ENCODE measurements at places on chromosomes 13 and 19.

DNA sequence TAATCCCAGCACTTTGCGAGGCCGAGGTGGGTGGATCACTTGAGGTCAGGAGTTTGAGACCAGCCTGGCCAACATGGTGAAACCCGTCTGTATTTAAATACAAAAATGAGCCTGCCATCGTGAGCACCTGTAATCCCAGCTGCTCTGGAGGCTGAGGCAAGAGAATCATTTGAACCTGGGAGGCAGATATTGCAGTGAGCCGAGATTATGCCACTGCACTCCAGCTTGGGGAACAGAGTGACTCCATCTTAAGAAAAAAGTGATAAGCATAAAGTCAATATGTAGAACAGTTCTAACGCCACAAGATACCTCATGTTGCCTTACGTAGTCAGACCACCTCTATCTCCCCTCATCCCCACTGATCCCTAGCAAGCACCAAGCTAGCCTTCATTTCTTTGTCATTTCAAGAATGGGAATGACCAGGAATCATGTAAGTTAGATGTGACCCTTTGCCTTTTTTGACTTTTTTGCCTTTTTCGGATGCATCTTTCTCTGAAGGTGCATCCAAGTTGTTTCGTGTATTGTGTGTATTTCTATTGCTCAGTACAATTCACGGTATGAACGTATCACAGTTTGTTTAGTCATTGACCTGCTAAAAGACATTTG lies 6.4 kb downstream of the RPL21 start:
- DNase-seq = no peak

GRCh38 chr19:4443966-4444764 lies 13.4 kb downstream of the UBXN6 start:
- DNase-seq = no peak

DNA sequence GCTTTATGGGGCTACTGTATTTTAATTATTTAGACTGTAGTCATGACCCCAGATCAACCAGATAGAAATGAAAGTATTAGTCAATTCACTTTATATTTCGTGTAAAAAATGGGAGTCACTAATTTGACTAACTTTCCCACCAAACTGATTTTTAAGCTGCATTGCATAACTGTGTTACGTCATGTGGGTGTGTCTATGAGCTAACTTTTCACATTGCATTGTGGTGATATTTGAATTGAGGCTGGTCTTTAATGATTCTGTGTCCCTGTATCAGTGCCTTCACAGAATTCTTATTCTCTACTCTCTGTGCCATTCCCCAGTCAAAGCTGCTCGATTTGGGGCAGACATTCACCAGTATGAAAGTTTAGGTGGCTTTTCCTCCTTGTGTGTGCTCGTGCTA lies 172.7 kb upstream of the MAB21L1 start:
- peak; percentile 16 for DNase-seq

DNA sequence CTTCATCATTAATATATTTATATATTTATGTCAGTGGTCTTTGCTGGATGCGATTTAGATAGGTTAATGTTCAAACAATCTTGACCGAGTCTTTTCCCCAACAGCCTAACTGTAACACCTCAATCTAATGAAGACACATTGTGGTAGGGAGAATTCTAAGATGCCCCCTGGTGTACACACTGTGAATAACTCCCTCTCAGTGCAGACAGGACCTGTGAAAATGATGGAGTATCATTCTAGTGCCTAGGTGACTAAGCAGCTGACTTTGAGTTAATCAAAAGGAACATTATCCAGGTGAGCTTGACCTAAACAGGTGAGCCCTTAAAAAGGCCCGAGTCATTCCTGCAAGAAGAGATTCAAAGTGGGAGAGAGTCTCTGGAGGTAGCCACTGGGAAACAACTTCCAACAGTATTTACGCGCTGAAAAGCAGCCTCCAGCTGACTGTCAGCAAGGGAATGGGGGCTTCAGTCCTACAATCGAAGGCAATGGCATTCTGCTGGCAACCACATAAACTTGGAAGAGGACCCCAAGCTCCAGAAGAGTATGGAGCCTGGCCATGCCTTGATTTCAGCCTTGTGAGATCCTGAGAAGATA lies 28.0 kb upstream of the KBTBD7 start:
- peak; percentile 62 for DNase-seq

- no peak for DNase-seq
Observed at GRCh38 chr13:44171861-44172260, 201.8 kb upstream of the SERP2 start.

DNA sequence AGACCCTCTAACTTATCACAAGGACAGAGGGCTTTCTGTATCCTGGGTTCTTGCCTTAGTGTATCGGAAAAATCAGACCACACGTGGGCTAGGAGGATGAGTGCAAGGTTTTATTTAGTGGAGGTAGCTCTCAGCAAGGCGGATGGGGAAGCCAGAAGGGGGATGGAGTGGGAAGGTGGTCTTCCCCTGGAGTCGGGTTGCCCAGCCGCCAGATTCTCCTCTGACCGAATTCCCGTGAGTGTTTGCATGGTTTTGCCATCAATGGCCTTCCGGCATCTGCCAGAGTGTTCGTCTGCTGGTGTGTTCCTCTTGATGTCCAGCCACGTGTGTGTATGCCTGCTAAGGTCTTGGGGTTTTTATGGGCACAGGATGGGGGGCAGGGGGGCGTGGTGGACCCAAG lies 1335.1 kb upstream of the SPRY2 start:
- no peak for DNase-seq

DNA sequence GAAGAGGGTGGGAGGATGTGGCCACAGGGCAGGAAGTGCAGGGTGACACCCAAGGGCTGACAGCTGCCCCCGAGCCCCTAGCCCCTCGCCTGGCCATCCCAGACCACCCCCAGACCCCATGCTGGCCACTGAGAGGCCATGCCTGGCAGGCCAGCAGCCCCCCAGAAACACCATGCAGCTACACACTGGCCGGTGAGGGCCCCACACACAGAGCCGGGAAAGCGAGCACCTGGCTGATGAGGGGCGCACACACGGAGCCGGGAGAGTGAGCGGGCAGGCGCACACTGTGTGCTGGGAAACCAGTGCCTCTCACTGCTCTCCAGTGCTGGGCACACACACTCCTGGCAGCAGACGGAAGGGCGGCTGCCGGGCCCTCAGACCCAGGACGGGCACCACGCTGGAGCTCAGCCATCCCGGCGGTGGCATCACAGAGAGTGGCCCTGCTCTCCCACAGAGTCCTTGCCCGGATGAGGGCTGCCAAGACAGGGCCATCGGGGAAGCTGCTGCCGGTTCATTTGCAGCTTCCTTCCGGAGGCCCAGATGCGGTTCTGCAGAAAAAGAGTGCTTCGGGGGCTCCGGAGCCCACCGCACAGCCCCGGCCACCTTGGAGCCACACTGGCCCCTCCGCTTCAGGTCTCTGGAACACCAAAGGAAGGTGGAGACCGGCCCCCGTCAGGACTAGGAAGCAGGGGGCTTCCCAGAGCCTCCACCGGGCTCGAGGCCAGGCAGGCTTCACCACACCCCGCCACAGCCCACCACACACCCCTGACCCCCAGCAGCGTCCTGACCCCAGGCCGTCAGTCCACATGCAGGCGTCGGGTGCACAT lies 76.4 kb downstream of the SPACA7 start:
- DNase-seq = no peak

GRCh38 chr19:11558881-11559828 lies at the start of gene ELOF1:
ELOF1 (minus strand) TSS chr19:11559230; CDS start chr19:11554347, 4,883 bp downstream.
- peak; percentile 96 for DNase-seq

- DNase-seq = no peak
Observed at GRCh38 chr13:112783978-112784371, 94.1 kb downstream of the ATP11A start.

DNA sequence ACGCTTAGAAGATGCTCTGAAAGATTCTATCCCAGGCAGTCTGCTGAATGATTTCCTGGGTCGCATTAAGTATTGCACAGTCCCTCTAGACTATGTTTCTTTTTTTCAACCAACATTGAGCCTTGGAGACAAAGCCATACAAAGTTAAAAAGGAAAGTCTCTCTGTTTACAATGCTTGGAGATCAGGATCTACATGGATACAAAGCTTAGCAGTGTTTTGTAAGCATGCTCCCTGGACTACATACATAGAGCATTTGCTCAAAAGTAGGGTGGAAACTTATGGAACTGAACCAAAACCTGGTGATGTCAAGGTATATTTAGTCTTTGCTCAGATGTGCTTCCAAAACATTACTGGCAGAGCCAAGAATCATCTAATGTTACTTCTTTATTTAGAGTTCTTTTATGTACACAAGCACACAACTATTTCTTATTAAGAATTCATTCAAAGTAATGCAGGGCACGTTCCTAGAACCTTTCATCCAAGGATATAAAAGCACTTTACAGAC lies 241.2 kb downstream of the ABCC4 start:
- DNase-seq = no peak

Measured in amniotic epithelial cell (primary cell).